ENCODE measurements at places on chromosomes 6 and 20.

DNA sequence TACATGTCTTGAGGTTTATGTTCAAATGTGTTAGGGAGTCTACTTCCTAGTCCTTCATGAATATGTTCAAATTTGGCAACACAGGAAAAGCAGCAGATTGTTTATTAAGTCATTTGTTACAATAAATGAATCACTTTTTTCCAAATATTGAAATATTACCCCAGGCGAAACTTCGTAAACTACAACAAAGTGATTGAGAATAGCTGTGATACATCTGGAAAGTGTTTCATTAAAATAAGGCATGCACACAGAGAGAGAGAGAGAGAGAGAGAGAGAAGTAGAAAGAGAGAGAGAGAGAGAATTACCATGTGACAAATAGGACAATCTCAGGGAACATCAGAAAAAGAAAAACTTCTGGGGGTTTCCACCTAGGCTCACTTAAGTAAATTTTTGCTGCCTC, 363.1 kb upstream of the PTCHD4 start:
- DNase-seq = no peak

DNA sequence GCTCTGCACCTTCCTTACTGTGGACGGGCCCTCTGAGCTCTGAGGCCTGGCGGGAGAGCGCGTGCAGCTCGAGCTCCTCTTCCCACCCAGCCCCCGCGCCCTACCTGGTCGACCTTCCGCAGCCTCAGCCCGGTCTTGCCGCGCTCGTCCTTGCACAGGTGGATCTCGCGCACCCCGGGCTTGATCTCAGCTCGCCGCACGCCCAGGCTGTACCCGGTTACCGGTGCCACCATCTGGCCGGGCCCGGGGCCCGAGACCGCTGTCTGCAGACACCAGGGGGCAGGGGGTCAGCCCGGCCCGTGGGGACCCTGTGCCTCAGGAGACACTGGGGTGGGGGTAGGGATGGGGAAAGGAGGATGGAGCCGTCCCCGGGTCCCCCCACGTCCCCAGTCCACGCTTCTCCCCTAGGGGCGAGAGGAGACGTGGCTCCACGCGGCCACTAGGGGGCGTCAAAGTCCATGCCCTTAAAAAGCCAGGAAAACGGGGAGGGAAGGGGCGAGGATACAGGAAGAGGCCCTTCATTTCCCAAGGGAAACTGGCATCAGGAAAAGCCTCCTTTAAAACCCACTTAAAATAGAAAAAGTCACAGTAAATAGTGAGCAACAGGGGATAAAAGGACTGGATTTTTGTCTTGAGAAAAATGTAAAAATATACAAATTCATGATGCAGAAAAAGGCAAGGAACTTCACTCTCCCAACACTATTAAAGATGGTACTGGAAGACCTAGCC, 15.5 kb downstream of the SDCBP2 start:
- peak; percentile 81 for DNase-seq

GRCh38 chr6:139448051-139448649, 73.7 kb upstream of the CITED2 start:
- DNase-seq = no peak

DNA sequence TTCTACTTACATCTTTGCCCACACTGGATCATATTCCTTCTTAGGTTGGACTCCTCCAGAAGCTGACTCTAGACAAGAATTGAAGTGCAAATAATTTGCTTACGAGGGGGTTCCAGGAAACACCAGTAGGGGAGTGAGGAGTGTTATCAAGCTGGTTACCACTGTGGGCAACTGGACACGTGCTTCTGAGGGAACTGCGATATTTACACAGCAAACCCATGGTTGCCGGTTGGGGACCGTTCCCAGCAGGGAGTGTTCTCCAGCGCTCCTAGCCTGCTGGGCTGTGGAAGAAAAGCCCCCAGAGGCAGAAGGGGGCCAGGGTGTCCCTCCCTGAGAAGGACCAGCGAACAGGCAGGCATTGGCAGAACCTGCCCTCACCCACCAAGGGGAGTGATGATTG, 21.7 kb downstream of the MDFI start:
- DNase-seq = no peak

GRCh38 chr20:37989601-37990295, 43.5 kb downstream of the TTI1 start:
- DNase-seq = peak; percentile 14

DNA sequence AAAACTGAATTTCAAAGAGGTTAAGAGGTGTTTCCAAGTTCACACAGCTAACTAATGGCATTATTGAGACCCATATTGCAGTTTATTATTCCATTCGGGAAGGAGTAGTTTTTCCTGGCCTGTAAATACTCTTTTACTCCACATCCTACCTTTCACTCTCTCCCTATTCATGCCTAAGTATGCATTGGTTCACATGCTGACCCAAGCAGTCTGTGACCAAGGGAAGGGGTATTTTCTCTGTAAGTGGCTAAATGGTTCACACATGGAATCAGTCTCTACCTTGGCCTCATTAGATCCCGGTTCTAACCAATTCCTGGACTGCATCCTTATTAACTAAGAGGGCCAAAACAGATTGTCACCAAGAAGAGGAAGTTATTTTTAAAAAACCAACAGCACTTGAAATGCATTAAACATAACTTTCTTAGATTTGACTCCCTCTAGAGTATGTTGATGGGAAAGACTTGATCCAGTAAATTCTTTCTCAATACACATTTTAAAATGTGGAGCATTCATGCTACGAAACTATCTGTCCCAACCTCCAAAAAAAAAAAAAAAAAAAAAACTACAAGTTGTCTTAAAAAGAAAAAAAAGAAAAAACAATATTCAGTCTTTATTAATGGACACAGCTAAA, 17.8 kb upstream of the RSPO3 start:
- DNase-seq = no peak

DNA sequence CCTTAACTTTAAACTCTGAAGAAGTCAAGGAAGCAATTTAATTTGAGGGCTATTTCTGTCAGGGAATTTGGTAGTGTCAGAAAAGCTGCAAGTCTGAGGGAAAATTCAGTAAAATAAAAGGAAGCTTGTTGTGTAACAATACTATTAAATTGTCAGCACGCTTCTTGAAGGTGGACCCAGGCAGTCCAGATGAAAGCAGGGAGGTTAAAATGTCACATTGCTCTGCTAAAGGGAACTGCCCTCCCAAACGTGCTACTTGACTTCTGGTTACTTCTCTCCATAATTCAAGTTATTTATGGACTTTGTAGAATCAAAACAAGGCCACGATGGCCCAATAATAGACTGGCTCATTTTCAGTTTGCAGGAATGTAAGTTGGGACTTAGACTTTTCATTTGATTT, 28.2 kb upstream of the ARMC2 start:
- DNase-seq = no peak

DNA sequence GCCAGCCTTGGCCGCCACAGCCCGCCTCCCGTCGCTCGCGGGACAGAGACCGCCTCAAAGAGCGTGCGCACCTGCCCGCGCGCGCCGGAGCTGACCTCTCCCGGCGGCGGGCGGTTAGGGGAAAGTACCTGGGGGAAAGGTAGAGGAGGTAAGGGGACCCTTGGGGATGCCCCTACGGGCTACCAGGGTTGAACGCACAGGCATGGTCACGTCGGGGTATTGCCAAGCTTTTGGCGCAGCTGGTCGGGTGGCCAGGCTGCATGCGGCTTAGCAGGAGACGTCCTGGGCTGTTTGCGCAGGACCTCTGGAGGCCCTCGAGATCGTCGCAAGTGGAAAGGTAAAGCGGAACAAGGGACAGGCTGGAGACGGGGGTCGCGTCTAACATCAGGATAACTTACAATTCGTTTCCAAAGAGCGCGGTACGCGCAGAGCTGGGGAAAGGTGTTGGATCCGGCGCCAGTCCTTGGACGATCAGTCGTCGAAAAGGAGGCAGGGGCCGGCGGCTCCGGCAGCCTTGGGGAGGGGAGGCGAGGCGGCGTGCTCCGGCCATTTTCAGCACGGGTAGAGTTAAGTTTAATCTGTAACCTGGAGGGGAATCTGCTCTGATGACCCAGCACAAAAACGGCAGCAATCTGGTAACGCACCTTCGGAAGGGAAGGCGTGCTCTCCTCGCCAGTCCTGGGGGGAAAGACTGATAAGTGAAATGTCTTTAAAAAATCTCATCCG, 9.0 kb downstream of the GNAS-AS1 start:
- DNase-seq = no peak

GRCh38 chr6:147874322-147874721, 365.8 kb downstream of the SAMD5 start:
- no peak for DNase-seq

DNA sequence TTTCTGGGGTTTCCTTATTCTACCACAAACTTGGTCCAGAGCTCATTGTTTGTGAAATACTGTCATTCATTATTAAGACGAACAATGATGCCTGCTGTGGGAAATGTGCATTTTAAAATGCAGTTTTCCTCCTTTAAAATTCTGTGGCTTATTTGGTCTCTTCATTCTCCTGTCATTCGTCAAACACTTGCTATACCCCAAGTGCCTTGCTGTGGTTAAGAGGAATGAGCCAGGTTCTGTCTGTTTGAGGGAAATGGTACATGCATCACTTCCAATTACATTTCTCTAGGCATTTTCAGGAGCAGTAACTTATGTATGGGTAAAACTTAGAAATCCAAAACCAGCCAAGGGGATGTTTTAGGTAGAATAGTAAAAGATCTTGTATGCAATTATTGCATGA, 1087.7 kb downstream of the KIF16B start:
- no peak for DNase-seq

GRCh38 chr6:97040355-97040860, 115.9 kb downstream of the KLHL32 start:
- no peak for DNase-seq

GRCh38 chr6:125853168-125853567, 62.4 kb downstream of the NCOA7 start:
- DNase-seq = no peak

GRCh38 chr20:49712646-49712995, 1.1 kb downstream of the B4GALT5 start:
- DNase-seq = no peak

- DNase-seq = no peak
These were observed 19.4 kb downstream of the SAMD3 start for GRCh38 chr6:130203370-130203769.

DNA sequence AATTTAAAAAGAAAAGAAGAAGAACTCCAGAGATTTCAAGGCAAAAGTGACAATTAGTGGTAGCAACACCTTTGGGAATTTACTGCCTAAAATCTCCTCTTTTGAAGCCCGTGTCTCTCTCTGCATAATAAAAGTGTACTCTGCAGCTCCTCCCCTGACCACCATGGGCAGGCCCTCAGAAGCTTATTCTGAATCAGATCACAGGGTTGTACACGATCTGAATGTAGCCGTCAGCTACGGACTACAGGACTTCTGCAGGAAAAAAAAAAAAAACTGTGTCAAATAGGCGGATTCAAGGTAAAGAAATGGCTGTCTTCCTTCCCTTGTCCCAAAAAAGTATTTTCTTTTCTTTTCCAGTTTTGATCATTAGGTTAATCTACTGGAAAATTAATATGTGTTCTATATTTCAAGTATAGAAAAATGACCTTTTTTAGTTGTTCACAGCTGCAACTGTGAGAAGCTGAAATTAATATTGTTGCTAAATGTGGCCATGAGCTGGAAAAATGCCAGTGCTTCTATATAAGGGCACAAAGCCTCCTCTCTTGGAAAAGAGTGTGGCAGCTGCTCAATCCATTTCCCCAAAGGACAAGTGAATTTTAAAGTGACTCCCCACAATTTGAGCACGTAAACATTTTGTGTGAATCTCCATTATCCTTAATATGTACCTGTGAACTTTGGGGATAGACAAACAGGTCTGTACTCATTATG, 397.4 kb downstream of the C6orf118 start:
- no peak for DNase-seq

DNA sequence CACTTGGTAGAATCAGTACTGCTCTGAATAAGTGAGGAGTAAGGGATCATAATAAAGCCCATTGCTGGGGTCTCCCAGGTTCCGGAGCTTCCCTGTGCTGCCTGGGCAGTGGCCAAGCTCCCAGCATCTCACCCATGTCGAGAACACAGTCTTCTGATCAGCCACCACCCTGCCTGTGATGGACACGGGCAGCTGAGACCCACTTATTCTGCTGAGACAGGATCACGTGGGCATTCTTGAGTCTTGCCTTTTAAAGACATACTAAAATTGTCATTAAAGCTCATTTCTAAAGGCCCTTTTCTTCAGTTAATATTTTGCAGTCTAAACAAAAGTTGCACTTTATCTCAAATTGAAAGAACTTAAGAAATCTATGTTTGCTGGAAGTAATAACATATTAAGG, 42.7 kb upstream of the SLC22A2 start:
- no peak for DNase-seq

GRCh38 chr20:25018841-25019240, 26.3 kb upstream of the APMAP start:
- no peak for DNase-seq

DNA sequence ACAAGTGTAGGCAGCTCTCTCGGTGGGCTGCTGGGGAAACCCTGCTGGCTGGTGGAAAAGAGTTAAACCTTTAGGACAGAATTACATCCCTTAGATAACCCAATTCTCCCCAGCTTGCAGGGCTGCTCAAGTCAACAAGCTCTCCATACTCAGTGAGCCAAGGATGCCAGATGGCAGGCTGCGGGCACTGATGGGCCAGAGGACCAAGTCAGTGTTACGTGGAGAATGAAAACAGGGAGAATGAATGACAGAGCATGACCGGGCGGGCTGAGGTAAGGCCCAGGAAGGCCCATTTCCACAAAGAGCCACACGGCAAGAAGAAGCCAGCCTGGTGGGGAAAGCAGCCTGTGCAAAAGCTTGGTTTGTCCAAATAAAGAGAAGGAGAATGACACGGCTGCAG, 58.7 kb upstream of the CD93 start:
- no peak for DNase-seq

DNA sequence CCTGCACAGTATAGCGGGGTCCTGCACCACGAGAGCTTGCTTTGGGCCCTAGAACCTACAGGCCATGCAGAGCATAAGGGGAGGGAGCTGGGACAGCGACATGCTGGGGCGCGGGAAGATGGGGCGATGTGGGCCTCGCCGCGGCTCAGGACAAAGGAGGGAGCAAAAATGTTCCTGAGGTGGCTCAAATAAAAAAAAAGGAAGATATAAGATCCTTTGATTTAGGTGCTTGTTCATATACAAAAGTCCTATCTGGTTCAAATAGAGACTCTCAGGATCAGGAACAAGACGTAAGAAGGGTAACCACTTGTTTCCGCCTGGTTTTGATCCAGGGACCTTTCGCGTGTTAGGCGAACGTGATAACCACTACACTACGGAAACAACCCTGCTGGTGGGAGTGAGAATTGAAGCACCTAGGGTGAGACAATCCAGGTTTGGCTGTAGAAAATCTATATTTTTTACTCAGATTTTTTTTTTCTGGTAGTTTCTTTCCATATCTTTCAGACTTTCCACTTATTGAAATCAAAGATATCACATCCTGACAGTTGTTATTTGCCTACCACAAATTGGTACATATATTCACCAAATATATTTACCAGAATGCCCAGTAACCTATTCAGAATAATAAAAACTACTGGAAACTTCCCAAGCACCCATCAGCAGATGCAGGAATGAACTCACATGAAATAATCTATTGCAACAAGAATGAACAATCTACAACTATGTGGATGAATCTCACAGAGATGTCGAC, 177.9 kb upstream of the ZNF184 start:
- no peak for DNase-seq

GRCh38 chr6:166508726-166509125, 77.8 kb downstream of the RAMACL start:
- no peak for DNase-seq
